ENCODE measurements at places on chromosomes 4 and X.

GRCh38 chr4:113232194-113232593, 182.7 kb downstream of the ANK2 start:
- no peak for DNase-seq

DNA sequence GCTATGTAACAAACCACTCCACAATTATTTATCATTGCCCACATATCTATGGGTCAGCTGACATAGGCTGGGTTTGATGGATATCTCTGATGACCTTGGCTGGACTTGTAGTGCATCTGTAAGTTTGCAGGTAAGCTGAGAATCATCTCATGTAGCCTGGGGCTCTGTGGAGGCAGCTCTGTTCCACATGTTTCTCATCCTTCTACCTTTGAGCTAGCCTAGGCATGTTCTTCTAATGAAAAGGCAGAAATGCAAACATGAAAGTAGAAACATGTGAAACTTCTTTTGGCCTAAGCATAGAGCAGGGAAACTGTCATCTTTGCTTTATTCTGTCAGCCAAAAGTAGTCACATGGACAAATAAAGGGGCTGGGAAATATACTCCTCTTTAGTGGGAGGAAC, 18.2 kb downstream of the MRPL1 start:
- DNase-seq: no peak

DNA sequence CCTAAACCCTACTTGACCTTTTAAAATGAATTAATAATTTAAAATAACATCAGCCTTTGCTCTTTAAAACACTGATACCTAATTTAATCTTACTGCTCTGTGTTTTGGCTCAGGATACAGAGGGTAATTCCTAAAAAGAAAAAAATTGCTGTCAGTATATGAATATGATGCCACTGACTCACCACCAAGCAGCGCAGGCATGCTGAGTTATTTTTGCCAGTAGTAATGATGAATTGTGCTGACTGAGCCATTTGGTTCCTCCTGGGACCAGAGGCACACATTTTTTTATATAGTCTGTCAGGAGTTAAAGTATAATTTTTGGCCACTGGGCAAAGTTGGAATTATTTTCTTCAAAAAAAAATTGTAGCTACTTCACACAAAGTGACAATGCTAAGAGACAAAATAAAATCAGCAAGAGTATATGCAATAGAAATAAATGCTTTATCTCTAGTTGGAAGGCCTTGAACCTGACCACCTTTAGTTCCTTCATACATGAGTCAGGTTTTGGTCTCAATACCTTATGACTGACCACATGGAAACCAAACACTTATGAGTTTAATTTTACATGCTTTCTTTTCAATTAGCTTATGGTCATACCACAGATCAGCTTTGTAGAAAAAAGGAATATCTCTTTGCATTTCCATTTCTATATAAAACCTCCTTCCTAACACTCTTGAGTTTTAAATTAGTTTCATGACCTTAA, 115.1 kb downstream of the PPP3CA start:
- DNase-seq: no peak

DNA sequence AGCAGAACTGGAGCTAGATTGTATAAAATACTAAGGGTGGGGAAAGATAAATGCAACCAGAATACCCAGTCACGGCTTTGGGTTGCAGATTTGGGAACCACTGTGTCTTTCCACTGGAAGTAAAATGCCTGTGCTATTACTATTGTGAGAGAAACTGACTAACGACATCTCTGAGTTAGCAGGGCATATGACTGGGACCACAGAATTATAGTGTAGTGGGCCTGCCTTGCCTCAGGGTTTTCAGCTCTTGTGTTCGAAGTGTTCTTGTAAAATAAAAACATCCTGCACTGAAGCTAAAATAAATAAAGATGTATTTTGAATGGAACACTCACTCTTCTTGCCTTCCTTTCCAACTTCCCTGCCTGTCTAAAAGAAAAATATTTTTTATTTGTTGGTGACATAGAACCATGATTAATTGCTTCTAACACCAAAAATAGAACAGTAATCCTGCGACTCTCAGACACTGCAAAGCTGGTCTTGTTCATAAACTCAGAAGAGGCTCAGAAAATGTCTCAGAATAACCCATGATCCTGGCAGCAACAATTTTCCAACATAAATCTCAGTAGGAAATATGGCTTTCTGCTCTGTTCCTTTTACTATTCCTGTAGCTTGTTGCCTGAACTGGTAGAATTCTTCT, 104.2 kb downstream of the FAM47B start:
- no peak for DNase-seq

DNA sequence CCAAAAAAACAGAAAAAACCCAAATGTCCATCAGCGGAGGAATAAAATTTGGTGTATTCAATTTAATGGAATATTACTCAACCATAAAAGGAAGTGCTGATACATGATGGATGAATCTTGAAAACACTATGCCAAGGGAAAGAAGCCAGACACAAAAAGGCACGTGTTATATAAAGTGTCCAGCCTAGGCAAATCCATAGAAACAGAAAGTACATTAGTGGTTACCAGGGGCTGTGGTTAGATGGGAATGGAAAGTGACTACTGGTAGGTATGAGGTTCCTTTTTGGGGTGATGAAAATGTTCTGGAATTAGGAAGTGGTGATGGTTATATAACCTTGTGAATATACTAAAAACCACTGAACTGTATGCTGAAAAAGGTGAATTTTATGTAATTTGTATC, 3.5 kb upstream of the CDKL2 start:
- DNase-seq: no peak

DNA sequence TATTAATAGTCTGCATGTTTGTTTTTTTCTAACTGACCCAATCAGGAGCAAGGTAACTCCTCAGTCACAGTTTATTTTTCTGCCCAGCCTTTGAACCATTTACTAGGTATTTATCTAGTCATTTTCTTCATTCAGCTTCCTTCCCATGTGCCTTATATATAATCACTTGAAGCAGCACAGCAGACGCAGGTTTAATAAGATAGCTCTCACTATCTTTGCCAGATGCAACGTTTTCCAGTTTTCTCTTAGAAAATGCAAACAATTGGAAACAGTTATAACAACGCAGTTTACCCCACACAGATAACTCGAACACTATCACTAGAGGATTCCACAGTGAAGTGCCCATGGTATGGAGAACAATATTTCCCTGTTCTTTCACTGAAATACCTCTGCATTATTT, 56.4 kb upstream of the NFKB1 start:
- no peak for DNase-seq

GRCh38 chr4:106347167-106347566, 21.4 kb downstream of the GIMD1 start:
- no peak for DNase-seq

GRCh38 chrX:153970357-153971123, 1.1 kb downstream of the HCFC1 start:
- no peak for DNase-seq

- no peak for DNase-seq
Observed at GRCh38 chr4:17915439-17915838, 104.7 kb downstream of the NCAPG start.

DNA sequence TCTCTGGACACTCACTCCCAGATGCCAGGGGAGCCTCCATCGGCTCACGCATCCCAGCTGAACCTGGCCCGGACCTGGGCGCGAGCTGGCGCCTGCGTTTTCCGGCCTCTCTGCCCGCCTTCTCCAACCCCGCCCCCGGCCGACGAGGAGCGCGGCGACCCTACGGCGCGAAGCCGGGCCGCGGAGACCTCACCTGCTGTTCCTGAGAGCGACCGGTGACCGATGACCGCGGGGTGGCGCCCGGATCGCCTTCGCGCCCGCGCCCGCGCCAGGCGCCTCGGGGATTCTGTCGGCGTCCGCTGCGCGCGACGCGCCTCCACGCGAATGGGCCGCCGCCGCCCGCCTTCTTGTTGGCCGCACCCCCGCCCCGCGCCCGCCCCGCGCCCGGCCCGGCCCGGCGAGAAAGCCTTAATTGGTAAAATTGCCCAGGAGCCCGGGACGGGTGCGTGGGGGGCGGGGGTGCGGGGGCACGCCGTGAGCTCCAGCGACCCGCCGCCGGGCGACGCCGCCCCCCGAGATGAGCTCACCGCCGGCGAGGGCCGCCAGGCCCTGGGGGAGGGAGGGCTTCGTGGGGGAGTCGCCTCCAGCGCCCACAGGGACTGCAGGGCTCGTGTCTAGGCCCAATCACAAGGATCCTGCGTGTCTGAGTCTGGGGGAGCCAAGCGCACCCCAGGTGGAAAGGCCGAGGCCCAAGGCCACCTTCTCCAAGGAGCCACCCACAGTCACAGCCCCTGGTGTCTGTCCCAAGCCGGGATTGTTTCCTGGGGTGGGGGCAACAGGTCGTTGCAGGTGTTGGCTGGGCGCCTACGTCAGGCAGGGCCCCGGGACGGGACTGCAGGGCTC, at the start of gene FLNA:
Gene FLNA, minus strand, starts transcription at position 322 of the 843 bp plus-strand sequence. CDS start 3,389 bp downstream, outside the sequence.
- DNase-seq: no peak

GRCh38 chr4:9880406-9881197, 99.2 kb downstream of the DRD5 start:
- DNase-seq: no peak

- DNase-seq: no peak
Observed at GRCh38 chrX:30039768-30040167, 175.6 kb upstream of the MAGEB2 start.

- no peak for DNase-seq
Observed at GRCh38 chr4:682490-683172, 6.3 kb downstream of the SLC49A3 start.

- DNase-seq: no peak
Observed at GRCh38 chr4:92305148-92305877, 1.5 kb downstream of the GRID2 start.

GRCh38 chr4:145277011-145277410, 96.6 kb upstream of the OTUD4 start:
- DNase-seq: no peak

GRCh38 chr4:42330002-42330592, 67.2 kb upstream of the SHISA3 start:
- no peak for DNase-seq

- DNase-seq: no peak
Observed at GRCh38 chr4:39961311-39961877, 16.3 kb downstream of the PDS5A start.

GRCh38 chr4:149638073-149638472, 177.6 kb downstream of the IQCM start:
- no peak for DNase-seq

DNA sequence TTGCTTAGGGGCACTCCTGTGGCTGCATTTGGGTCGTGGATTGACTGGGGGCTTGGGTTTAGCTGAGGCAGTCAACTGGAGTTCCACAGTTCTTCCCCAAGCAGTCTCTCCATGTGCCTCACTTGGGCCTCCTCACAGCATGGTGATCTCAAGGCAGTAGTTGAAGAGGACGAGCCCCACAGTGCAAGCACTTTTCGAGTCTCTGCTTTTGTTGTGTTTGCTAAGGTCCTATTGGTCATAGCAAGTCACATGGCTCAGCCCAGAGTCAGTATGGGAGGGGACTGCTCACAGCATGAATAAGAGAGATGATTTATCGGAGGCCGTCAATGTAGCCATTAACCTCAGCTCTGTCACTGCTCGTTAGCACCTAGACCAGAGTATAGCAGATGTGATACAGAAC, 29.7 kb downstream of the BMX start:
- no peak for DNase-seq

DNA sequence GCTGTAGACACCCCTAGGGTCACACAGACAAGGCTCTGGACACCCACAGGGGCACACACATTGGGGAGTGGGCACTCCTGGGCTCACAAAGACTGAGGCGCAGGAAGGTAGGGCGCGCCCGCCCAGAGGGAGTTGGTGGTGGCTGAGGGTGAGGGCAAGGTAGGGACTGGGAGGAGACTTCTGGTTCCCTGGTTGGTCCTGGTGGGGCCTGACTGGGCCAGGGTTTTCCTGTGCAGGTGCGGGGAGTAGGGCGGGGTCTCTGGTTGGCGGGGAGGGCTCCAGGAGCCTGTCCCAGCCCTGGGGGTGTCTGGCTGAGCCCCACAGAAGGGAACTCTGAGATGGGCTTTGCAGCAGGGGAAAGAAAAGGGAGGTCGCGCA, 6.7 kb upstream of the WAS start:
- DNase-seq: no peak

GRCh38 chr4:12005471-12005870, 576.8 kb upstream of the HS3ST1 start:
- DNase-seq: no peak

DNA sequence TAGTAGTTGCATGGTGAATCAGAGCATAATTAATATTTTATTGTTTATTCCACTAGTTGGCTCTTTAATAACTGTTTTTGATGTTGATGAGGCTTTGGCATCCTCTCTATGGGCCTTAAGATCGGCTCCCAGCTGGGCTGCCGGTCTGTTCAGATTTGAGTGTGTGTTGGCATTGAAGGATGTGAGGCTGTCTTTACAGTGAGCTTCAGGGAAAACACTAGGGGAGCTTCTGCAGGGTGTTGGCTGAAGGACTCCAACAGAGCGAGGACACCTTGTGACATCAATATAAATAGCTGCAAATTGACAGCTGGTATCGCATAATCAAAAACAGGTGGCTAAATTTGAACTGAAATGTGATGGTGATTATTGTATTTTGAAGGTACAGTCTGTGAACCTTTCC, 322.0 kb downstream of the FSTL5 start:
- no peak for DNase-seq

- DNase-seq: no peak
Observed at GRCh38 chr4:2793586-2794485, 951 bp downstream of the SH3BP2 start.

DNA sequence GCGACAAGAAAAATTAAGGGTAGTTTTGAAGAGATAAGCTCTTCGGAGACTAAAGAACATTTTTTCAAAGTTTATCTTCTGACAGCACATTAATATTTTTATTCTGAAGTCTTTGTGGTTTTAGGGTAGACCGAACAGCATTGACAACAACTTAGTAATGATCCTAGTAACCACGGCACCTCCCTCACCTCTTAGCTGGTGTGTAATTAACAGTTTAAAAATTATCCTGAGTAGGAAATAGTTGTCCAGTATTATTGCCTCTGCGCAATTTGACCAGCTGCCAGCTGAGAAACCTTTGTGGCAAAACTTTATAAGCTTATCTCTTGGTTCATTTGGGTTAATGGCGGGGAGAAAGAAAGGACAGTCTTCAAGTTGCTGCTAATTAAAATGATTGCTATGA, 213.6 kb downstream of the CBLL2 start:
- DNase-seq: no peak

DNA sequence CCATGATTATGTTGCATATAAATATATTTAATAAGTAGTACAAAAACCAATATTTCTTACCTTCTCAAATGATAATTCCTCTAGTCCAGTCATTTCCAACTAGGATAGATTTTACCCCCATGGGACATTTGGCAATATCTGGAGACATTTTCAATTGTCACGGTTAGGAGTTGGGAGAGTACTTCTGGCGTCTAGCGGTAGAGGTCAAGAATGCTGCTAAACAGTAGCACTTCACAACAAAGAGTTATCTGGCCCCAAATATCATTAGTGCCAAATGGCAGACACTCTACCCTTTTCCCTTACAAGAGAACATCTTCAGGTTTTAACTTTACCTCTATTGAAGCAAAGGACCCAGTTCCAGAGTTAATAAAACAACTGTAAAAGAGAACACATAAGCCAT, 168.1 kb downstream of the FAT4 start:
- no peak for DNase-seq

DNA sequence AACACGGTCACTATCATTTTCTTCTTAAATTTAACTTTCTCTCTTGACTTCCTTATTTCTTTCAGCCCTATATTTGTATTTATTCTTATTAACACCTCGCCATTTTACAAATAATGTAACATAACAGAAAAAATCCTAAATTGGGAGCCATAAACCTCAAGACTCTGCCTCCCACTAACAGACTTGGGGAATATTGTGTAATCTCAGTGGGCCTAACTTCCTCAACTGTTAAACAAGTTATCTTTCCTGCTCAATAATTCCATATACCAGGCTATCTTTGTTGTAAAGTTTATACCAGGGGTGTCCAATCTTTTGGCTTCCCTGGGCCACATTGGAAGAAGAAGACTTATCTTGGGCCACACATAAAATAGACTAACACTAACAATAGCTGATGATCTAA, 26.2 kb downstream of the PRSS12 start:
- no peak for DNase-seq

GRCh38 chr4:14383652-14384051, 618.6 kb upstream of the CPEB2 start:
- DNase-seq: no peak

All from stimulated activated CD8-positive, alpha-beta memory T cell treated with anti-CD3 and anti-CD28 coated beads, Interleukin-7, amount 100 ng/mL, for 24 hours (primary cell).